Dorsolateral prefrontal cortex (tissue), 122 donors: ENCODE measurements at places on chromosomes 12 and 14. TPM values are rescaled to one million over a fixed set of nuclear protein-coding genes. Genes with fewer than 3 reads are reported as not detected.

DNA sequence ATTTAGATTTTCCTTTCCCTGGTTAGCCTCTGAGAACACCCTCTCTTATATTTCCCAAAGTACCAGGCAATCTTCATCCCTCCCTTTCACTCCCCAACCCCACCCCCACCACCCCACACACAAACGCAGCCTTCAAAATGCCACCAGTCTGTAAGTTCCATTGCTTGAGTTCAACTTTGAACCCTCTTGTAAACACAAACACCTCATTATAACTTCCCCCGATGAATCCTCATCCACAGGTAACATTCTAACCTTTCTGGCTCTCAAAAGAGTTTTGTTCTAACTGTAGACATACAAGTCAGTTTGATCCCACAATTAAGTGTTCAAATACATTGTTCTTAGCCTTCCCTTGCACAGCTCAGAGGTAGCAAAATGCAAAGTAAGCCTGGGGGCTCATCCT is 199.4 kb upstream of the FOXN3 start:
- no peak for DNase-seq

DNA sequence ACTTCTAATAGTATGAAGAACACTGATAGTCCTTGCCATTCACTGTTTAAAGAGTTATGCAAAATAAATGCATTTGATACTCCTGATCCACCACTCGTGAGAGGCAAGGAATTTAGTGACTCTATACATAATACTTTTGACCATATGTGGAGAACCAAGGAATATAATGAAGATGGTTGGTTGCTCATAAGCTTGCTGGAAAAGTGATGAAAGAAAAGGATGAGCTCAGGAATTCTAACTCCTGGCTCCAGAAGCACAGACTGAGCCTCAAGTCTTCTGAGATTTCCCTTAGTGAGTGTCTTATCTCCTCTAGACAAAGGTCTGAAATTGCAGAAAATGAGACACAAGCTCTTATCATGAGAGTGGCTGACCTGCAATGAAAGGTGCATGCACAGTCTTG is 57.1 kb upstream of the KRAS start:
- no peak for DNase-seq

DNA sequence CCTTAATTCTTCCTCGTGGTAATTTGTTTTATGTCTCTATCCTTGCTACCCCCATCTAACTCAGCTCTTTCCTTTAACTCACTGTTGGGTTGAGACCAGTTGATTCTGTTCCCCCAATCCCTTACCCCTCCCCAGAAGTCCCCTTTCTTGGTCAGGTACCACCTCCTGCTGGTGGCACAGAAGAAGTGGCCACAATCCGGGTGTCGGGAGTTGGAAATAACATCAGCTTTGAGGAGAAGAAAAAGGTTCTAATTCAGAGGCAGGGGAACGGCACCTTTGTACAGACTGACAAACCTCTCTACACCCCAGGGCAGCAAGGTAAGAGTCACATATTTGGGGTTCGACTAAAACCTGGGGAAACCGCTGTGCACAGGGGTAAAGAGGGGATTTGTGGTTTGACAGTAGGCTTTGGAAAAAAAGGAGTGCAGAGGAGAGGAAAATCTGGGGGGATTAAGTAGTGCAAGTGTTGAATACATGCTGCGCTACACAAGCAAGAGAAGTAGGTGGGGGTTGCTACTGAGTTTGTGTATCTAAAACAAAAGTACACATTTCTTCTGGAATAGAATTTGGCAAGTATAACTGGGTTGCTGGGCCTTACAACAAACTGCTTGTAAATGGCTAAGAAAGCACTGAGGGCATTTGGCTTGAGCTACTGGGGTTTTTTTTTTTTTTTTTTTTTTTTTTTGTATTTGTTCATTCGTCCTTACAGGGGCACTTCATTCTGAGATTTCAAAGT is 1.3 kb downstream of the A2ML1 start:
- no peak for DNase-seq

DNA sequence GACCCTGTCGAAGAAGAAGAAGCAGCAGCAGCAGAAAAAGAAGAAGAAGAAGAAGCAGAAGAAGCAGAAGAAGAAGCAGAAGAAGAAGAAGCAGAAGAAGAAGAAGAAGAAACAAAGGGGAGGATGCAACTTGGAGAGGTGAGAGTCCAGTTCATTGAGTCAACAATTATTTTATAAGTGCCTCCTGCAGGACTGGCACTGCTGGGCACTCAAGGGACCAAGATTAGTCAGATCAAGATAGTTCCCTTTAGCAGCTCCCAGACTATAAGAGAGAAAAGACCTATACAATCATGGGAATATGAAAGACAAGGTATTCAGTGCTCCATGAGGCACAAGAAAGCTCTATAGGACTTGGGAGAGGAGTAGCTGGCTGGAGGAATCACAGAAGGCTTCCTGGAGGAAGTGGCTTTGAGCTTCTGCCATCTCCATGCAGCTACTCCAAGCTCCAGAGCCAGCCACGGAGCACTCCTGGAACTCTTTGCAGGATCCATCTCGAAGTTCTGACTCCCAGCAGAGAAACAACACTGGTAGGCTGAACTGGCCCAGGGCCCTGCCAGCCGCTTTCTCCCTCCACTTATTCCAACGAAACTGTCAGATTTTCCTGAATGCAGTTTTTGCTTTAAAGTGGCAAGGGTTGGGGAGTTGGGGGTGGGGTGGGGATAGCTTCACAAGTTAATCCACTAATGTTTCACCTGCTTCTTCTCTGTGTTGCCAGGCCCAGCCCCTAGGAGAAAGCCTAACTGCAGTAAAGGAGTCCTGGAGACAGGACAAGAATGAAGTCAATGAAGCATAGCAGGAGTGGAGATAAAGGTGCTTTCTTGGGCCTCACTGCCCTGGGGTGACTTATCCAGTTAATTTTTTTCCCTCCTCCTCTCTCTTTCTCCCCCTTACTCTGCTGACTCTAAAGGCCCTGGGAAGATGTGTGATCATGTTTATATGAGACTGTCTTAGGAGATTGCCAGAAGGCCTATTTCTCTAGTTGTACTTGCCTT is 140.1 kb upstream of the PARP11 start:
- no peak for DNase-seq

DNA sequence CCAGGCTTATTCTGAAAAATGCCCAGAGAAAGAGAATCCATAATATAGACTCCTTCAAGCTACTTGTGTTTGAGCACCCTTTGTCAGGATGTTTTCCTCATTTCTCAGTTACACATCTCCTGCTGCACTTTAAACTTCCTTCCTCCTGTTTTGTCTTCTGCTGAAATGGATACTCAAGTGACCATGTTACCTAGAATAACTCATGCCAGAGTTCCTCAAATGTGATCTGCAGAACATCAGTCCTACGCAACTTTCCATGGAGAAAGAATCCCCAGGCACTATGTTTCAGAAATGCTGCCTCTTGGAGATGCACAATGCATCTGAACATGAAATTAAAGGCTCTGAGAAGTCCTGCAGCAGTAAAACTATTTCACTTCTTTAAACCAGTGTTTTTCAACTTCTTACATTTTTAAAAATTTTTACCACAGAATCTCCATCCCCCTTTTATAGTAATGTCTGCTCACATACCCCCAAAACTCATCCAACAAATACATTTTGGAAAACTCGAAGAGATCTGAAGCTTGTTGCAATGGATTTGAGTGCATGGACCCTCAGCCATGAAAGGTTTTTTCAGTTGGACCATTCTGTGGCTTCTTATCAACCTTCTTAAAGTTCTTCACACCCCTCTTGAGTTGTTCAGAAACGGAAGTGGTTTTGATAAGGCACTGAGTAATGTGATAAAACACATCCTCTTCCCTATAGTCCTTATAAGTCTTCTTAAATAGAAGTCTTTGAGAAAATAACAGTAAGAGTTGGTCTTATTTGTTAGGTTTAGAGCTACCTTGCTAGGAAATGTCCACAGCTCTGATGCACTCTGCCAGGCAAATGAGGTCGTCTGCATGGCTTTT is 84.5 kb upstream of the KCNA1 start:
- DNase-seq = no peak

GRCh38 chr12:104877103-104877705 is 80.9 kb downstream of the SLC41A2 start:
- no peak for DNase-seq

DNA sequence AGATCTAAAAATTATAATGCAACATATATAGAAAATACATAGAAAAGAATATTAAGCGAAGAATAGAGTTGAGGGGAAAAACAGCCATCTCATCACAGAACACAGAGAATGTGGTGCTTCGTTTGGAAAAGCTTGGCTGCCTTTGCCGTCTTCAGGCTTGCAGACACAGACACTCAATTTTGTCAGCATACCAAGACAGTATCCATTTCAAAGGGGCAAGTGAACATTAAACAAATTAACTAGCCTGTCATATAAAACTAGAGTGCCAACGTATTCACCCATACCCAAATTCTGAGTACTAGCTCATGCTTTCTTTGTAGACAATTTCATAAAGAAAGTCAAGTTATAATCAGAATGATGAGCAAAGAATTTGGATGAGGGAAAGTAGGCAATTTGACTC is 40.5 kb downstream of the DMAC2L start:
- DNase-seq = no peak

- DNase-seq = no peak
Observed at GRCh38 chr14:103260629-103261124, 73.4 kb upstream of the EIF5 start.

LRRC43 gene
- 7.6 TPM for total RNA-seq
